Stomach (tissue), 19 donors: ENCODE measurements at places on chromosomes 1 and 21. TPM values are rescaled to one million over a fixed set of nuclear protein-coding genes. Genes with fewer than 3 reads are reported as not detected.
A peak's percentile ranks its signal among the peaks of the same experiment; 100 is the strongest.

GRCh38 chr1:68470388-68470970, 20.7 kb upstream of the RPE65 start:
- H3K4me1 ChIP-seq, result no peaks in the 10 kb centered on the region
- H3K36me3 ChIP-seq, result no peaks in the 10 kb centered on the region
- H3K27me3 ChIP-seq, result no peaks in the 10 kb centered on the region
- no peak overlapping the region for H3K4me3 ChIP-seq
- H3K27ac ChIP-seq, result no peak overlapping the region

FNDC10 gene
- not detected for total RNA-seq

DNA sequence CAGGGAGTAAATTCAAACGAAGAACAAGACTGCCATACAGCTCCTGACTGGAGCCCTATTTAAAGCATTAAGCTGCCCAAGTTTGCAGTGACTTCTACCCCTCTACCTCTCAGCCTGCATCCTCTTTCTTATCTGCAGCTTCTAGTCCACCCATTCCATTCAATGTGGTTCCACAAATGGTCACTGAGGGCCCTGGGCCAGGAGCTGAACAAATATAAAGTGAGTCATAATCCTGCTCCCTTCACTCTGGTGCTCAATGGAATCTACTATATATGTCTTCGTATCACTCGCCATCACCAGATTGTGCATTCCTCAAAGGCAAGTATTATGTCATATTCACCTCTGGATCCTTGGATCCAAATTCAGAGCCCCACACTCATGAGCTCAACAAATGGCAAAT, 398.7 kb downstream of the BRINP2 start:
- no peaks in the 10 kb centered on the region for H3K36me3 ChIP-seq
- H3K4me3 ChIP-seq, result no peak overlapping the region
- no peaks in the 10 kb centered on the region for H3K27me3 ChIP-seq
- no peak overlapping the region for H3K27ac ChIP-seq
- DNase-seq, result no peak

DNA sequence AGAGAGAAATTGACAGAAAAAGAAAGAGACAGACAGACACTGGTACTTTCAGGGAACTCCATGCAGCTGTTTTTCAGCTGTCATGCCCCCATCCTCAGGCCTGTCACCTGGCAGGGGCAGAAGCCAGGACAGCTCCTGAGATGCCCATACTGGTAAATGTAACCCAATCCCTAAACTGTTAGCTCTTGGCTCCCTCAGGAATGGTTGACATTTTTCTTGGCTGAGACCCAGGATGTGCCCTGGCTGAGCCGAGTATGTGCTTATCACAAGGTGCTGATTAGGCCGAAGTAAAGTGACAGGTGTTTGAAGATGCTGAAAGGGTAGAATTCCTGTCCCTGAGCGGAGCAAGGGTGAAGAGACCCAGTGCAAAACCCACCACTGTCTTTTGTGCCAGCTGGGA, 50.7 kb downstream of the PGM1 start:
- H3K36me3 ChIP-seq, result peaks cover 4% of the 10 kb centered on the region
- peaks cover 23% of the 10 kb centered on the region for H3K4me1 ChIP-seq
- H3K27ac ChIP-seq, result no peak overlapping the region
- DNase-seq, result peak; percentile 66

DNA sequence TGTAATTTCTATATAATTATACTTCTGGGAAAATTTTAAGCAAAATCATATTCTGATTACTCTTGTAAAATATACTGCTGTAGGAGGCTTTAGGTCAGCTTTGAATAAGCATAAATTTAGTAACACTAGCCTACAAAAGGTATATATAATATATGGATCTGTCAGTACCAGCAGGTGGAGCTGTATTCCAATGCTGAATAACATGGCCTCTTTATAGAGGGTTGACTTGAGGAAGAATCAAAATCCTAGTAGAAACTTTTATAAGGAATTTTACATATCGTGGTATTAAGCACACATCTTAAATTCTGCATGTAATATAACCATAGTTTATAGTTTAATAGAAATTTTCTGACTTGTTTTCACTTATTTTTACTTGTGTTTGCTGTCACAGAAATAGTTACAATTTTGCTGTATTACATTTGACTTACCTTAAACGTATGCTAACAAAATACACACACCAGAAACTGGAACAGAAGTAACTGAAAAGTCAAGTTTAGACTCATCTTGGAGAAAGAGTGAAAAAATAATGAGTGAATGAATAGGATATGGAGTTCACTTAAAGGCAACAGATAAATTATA, 79.3 kb downstream of the HMCN1 start:
- no peaks in the 10 kb centered on the region for H3K27me3 ChIP-seq
- DNase-seq, result peak; percentile 74
- no peaks in the 10 kb centered on the region for H3K36me3 ChIP-seq
- no peaks in the 10 kb centered on the region for H3K4me1 ChIP-seq

OR6Y1 gene
- total RNA-seq, result not detected

DNA sequence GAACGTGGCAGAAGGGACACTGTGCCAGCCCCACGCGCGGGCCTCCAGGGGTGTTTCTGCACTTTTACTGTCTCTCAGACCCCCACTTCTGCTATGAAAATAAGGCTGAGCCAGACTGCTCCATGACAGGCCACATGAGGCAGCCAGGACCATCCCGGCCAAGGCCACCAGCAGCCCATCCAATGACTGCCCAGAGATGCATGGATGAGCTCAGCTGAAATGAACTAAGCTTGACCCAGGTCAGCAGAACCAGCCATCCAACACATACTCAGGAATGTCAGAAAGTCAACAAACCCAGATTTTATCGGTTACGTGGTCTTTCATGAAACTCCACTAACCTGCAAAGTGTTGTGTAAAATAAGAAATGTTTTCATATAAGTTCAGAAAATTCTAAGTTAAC, 51.2 kb downstream of the CCDC185 start:
- H3K4me3 ChIP-seq, result no peak overlapping the region
- no peaks in the 10 kb centered on the region for H3K27me3 ChIP-seq
- no peak for DNase-seq
- no peak overlapping the region for H3K27ac ChIP-seq
- no peaks in the 10 kb centered on the region for H3K36me3 ChIP-seq
- H3K4me1 ChIP-seq, result no peaks in the 10 kb centered on the region

KCNK1 gene
- 5.8 TPM for total RNA-seq

DNA sequence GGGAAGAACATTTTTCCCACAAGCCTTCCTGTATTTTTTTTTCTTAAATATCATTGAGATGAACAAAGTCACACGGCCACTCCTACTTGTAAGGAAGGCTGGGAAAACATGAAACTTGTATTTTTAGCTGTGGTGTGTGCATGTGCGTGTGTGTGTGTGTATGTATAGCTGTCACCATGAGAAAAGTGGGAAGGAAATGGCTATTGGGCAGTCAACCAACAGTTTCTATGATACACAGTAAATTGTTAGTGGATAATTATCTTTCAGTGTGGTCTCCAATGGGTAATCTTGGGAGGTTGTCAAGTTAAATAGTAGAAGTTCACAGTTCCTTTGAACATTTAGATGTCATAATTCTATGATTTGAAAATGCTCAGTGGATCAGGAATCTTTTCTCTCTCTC, 132.7 kb upstream of the USP24 start:
- no peak overlapping the region for H3K27ac ChIP-seq
- no peaks in the 10 kb centered on the region for H3K27me3 ChIP-seq
- H3K4me1 ChIP-seq, result no peaks in the 10 kb centered on the region
- no peaks in the 10 kb centered on the region for H3K36me3 ChIP-seq

LAMC2 gene
- total RNA-seq, result 21.3 TPM

DNA sequence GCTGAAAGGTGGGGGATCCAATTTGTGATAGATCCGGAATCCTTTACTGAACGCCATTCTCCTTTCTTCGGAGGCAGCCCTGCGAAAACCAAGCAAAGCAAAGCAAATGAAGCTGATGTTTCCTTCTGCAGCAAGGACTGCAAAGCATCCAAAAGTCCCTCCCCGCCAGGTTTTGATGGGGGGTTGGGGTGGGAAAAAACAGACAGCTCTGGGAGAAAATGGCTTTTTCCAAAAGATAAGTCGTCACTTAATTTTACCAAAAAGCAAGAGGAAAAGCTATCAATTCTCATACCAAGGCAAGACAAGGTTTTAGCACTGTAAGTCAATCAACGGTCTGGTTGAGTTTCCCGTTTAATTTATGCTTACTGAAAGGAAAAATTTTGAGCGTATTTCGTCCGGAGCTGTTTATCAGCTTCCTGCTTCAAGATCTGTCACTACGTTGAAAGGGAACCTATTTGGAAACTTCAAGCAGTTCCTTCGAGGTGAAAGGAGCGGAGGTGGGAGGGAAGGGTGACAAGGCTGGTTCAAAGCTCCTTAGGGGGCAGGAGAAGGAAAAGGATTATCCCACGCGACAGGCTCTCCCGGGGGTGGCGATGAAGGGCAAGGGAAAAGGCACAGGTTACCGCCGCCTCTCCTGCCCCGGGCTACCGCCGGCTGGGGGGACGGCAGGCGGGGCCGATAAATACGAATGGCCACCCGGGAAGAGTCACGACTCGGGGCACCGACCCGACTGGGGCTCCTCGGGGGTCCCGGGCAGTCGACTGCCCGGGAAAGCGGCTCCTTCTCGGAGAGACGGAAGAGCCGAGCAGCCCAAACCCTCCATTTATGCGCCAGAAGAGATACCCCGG, 750 bp downstream of the SYNJ1 start:
- no peaks in the 10 kb centered on the region for H3K36me3 ChIP-seq
- peak; percentile 30 for DNase-seq
- H3K4me3 ChIP-seq, result peak overlapping the region; percentile 97
- H3K27ac ChIP-seq, result peak overlapping the region; percentile 96
- H3K4me1 ChIP-seq, result peaks cover 23% of the 10 kb centered on the region

CACNA1E gene
- total RNA-seq, result not detected

KCNJ15 gene
- 5.3 TPM for total RNA-seq

GPR157 gene
- total RNA-seq, result 7.0 TPM

GRCh38 chr1:220950576-220950975, 71.3 kb downstream of the HLX start:
- H3K27me3 ChIP-seq, result no peaks in the 10 kb centered on the region
- H3K4me3 ChIP-seq, result no peak overlapping the region
- DNase-seq, result no peak

TAL1 gene
- 2.6 TPM for total RNA-seq

GRCh38 chr1:1371364-1371745, 3.7 kb downstream of the AURKAIP1 start:
- H3K27ac ChIP-seq, result no peak overlapping the region
- no peaks in the 10 kb centered on the region for H3K27me3 ChIP-seq
- no peak overlapping the region for H3K4me3 ChIP-seq
- no peak for DNase-seq
- no peaks in the 10 kb centered on the region for H3K36me3 ChIP-seq

DNA sequence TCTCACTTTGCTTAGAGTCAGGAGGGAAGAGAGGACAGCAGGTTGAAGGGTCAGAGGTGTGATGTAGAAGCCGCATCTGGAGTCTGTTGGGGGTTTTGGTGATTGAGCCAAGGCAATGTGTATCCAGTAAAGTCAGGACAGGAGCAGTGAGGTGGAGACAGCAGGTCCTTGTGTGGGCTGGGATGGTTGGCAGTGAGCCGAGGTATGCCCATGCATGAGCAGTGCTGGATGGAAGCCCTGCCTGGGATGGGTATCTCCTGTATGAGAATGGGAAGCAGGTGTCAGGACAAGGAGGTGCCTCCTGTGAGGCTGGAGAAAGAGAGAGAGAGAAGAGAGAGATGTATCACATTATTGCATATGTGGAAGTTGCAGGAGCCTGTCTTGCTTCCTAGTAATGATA, 90.0 kb downstream of the OBSCN start:
- no peaks in the 10 kb centered on the region for H3K4me1 ChIP-seq
- DNase-seq, result no peak

GRCh38 chr1:23923592-23924499, 10.7 kb upstream of the CNR2 start:
- no peak overlapping the region for H3K4me3 ChIP-seq
- H3K4me1 ChIP-seq, result peaks cover 19% of the 10 kb centered on the region
- DNase-seq, result no peak
- no peaks in the 10 kb centered on the region for H3K36me3 ChIP-seq
- H3K27ac ChIP-seq, result no peak overlapping the region

DNA sequence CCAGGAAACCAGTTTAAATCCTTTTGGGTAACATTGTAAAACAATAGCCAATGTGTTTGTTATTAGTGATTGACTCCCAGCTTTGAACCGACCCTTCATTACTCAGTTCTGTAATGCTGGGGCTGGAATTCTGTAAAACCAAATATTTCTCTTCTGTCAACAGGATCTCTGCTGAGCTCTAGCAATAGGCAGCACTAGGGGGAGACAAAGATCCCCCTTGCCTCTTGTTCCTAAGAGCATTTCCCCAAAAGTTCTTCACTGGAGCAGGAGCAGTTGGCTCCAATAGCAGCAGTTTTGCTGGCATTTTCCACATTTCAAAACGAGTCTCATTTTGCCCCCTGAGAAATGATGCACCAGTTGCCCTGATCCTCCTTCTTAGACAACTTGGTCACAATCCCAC, 1671.1 kb downstream of the MRPL39 start:
- no peaks in the 10 kb centered on the region for H3K36me3 ChIP-seq
- no peaks in the 10 kb centered on the region for H3K4me1 ChIP-seq
- no peak overlapping the region for H3K27ac ChIP-seq
- H3K4me3 ChIP-seq, result no peak overlapping the region
- no peaks in the 10 kb centered on the region for H3K27me3 ChIP-seq

GRCh38 chr21:45555557-45556301, 13.5 kb upstream of the SLC19A1 start:
- H3K4me3 ChIP-seq, result peak overlapping the region; percentile 57
- no peaks in the 10 kb centered on the region for H3K36me3 ChIP-seq
- H3K27me3 ChIP-seq, result no peaks in the 10 kb centered on the region
- DNase-seq, result peak; percentile 89

EDARADD gene
- 5.1 TPM for total RNA-seq

DNA sequence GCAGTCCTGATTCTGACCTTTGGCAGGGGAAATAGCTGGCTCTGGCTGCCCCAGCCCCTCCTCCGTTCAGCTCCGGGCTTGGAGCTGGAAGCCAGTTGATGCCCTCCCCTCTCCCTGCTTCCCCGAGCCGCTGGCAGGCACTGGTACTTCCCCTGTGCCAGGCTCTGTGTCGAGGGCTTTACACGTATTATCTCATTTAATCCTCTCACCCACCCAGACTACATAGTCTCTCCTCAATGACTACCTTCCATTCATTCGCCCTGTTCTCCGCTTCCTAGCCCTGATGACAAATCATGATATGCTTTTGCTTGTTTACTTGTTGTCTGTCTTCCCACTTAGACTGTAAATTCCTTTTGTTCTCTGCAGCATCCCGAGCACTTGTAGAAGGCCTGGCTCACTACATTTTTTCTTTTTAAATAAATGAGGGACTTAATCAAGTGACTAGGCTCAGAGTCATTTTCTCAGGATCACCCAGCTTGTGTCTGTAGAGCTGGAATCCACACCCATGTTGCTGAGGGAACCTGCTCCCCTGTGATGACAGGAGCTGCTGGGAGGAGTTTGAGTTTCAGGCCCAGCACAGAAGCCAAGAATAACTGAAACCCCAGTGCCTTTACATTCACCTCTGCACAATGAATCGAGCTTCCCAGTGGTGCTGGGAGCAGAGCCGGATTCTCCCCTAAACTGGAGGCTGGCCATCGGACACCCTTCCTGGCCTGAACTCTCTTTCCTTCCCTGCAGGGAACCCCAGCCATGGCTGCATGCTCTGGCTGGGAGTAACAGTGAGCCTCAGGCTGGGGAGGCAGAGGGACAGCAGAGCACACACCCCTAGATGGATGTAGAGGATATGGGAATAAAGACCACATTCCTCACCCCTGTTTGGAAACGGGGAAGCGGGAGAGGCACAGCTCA, 58.3 kb downstream of the UBIAD1 start:
- no peak overlapping the region for H3K4me3 ChIP-seq
- H3K27ac ChIP-seq, result no peak overlapping the region
- H3K36me3 ChIP-seq, result no peaks in the 10 kb centered on the region
- H3K27me3 ChIP-seq, result peaks cover 4% of the 10 kb centered on the region
- DNase-seq, result no peak
- H3K4me1 ChIP-seq, result no peaks in the 10 kb centered on the region
